ENCODE measurements at places on chromosomes 2 and 18.
A peak's percentile ranks its signal among the peaks of the same experiment; 100 is the strongest.

GRCh38 chr18:50869150-50869549, 9.8 kb upstream of the ME2 start:
- DNase-seq, result no peak

DNA sequence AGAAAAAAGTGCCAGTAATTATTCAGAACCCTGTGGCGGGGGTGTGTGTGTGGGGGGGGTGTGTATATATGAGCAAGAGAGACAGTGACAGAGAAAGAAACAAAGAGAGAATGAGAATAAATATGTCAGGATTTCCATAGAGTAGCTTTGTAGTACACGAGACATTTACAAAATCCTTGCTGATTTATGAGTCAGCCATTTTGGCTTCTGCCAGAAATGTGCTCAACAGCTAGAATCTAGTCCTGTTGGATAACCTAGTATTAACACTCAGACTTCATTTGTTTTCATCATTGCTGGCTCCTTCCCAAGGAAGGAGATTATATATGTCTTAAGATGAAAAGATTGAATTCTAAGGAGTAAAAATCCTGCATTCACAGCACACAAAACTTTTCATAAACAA, 140.5 kb upstream of the HNRNPA3 start:
- no peak for DNase-seq

- DNase-seq, result no peak
These were observed 298.4 kb upstream of the ZNF521 start for GRCh38 chr18:25650201-25650941.

DNA sequence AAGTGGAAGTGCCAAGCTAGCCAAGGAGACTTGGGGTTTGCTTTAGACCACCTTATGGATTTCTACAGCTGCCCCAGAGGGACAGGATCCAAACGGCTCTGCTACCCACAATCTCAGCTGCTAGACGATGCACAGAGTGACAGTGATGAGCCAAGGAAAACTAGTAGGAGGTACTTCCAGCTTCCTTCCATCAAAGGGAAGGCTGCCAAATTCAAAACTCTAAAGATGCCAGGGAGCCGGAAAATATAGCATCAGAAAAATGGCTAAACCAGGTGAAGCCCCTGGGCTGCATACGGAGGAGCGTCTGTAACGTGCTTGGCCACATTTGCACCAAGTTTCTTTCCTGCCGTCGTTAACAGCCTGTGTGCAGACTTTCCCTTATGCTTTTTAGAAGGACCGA, 245.5 kb upstream of the ZNF521 start:
- DNase-seq, result no peak

- peak; percentile 40 for DNase-seq
These were observed 193.5 kb upstream of the TCF4 start for GRCh38 chr18:55781481-55781957.

DNA sequence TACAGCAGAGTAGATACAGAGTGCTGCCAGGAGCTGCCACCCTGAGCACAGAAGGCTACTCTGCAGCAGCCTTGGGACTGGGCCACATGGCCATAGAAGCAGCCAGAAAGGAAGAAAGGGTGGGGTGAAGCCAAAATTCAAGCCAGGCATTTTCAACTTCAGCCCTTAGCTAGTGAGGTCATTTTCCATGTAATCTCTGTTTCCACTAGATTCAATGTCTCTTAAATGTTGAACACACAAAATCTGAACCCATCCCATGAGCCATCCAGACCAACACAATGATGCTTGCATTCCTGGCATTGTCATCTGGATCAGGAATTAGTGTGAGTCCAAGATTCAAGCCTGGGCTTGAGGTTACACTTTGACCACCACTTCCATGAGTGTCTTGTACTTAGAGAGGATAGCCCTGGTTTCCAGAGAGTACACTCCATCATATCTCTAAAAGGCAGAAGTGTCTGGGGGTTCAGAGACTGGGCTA, 243.6 kb downstream of the OSR1 start:
- DNase-seq, result no peak

GRCh38 chr18:35880788-35881455, 91.6 kb upstream of the RMP24 start:
- no peak for DNase-seq

- DNase-seq, result no peak
These were observed 18.7 kb upstream of the RASGRP3 start for GRCh38 chr2:33457556-33458247.

- no peak for DNase-seq
These were observed 172.4 kb upstream of the HS6ST1 start for GRCh38 chr2:128490881-128491691.

DNA sequence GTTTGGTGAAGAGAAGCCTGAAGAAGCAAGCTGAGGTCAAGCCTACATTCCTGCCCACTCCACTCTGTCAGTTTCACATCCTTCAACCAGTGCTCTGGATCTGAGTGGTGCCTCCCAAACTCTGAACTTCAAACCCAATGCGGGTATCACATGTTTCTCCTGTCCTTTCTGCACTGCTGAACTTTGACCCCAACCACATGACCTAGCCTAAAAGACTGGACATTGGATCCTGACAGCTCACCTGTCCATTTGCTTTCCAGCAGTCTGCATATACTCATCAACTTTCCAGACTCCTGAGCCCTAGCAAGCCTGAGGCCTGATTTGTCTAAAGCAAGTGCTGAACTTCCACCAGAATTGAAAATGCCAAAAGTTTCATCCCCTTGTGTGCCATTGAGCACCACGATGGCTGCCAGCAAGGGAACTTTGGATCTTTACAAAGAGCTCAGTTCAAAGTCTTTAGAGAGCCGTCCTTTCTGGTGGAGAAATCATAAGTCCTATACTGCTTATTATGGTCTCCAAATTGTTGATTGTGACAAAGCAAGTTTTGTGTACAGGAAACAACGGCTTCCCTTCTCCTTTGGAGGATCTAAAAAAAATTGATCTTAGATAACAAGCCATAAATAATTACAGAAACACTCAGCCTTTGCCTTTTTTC, 37.6 kb upstream of the ITGA6 start:
- no peak for DNase-seq

DNA sequence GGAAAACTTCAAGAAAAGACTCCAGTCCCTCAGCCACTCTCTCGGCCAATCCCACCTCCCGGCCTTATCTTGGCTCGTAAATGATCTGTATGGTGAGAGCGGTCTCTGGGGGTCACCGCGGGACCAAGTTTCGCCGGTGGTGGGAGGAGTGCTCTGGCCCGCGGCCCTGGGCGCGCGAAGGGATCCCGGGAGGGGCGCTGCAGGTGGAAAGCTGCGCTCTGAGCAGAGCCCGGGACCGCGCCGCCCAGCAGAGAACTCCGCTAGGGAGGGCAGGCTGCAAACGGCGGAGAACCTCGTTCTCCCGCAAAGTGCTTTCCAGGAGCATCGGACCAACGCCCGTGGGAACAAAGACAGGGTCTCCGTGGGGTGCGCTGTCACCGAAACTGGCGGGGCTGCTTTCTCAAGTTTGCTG, 622 bp downstream of the LRP2 start:
- peak; percentile 57 for DNase-seq

- DNase-seq, result no peak
These were observed 114.2 kb downstream of the RTP5 start for GRCh38 chr2:241983571-241984270.

- no peak for DNase-seq
These were observed 16.4 kb downstream of the GPR45 start for GRCh38 chr2:105257981-105258380.

GRCh38 chr2:52776571-52776970, 991.0 kb upstream of the CHAC2 start:
- no peak for DNase-seq

- no peak for DNase-seq
These were observed at the start of gene LBX2 for GRCh38 chr2:74499267-74499939. Gene LBX2, minus strand, starts transcription at chr2:74499603. Its CDS starts 66 bp downstream, at chr2:74499537.

- no peak for DNase-seq
These were observed 82.6 kb upstream of the CYP1B1 start for GRCh38 chr2:38158378-38159118.

DNA sequence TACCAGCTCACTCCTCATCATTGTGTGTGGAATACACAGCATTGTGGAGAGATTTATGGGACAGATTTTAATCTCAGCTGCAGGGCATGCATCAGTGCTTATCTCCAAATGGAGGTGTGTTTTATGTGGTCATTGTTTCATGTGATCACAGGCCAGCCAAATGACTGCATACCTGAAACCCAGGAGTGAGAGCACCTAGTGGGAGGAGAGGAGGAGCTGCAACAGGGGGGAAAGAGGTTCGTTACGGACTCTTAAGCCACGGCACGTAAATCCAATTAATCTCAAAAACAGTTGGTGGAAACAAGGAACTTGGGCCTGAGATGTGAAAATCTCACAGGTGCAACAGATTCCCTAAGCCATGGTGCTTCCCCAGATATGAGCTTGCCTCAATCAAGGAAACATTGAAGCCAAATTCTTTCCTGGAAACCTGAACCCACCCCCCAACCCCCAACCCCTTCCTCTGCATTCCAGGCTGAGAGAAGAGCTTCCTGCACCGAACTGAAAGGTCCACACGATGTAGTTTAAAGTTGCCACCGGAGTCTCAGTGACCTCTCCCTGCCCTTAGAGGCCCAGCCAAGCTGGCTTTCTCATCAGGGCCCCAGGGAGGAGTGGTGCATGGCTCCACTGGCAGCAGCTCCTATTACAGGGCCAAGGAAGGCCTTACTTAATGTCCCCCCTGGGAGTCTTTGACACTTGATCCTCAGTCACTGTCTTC, 167.4 kb downstream of the C1D start:
- peak; percentile 37 for DNase-seq

DNA sequence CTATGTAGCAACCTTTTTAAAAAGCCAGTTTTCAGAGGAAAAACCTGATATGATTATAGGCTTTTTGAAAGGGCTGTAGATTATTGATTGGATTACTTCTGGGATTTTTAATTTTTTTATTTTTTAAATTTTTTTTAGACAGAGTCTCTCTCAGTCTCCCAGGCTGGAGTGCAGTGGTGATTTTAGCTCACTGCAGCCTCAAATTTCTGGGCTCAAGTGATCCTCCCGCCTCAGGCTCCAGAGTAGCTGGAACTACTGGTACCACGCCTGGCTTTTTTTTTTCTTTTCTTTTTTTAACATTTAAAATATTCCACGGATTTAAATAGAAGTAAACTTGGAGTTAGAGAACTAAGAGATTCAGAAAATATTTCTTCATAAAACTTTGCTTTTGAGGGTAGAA, 1.2 kb downstream of the MRPL19 start:
- no peak for DNase-seq

GRCh38 chr2:208819190-208819589, 412.6 kb downstream of the PTH2R start:
- DNase-seq, result no peak

DNA sequence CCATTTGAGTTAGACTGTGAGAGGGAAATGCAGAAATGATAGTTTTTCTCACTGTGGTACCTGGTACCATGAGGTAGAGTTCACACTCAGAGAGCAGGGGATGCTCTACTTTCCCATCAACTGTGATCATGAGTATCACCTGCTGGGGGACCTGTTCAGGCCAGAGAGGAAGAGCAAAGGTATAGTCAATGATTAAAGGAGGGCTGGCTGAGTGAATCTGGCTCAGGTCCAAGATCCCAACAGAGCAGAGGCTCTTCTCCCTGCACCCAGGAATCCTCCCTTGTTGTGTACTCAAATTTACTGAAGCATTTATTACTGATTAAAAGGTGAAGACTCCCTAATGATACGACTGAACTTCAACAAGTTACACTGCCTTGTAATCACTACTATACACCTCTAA, 104.6 kb upstream of the CHRNA1 start:
- no peak for DNase-seq

DNA sequence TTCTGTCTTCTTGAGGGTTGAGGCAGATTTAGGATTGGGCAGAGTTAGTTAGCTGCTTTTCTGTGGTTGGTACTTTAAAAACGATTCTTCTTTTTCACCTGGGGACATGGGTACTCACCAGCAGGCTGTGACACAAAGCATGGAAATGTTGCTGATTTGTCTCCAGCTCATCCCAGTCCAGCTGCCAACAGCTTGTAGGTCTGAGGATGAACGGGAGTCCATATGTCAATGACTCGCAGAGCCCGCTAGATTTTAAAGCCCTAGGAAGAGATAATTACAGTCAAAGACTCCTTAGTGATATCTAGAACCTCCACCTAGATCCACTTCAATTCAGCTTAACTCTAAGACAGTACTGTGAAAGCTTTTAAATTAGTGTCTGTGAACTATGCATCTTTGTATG, 20.8 kb downstream of the DOK1 start:
- DNase-seq, result no peak

GRCh38 chr2:222038067-222038802, 260.6 kb downstream of the PAX3 start:
- peak; percentile 31 for DNase-seq

GRCh38 chr2:232744963-232745362, 31.4 kb downstream of the KCNJ13 start:
- DNase-seq, result no peak

DNA sequence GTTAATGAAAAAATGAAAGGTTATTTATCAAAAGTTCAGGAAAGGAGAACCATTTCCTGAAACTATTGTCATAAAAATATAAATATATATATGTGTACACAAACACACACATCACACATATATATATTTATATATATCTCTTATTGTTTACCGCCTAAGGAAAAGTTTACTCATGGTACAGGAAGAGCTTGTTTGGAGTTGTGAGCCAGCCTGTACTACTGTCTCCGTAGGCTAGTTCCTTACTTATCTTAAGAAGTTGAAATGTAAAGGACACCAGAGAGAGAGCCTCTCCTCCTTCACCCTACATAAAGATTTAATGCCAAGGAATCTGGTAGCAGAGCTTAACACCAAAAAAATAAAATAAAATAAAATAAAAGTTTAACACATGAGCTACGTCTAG, 19.6 kb downstream of the DSC1 start:
- no peak for DNase-seq

DNA sequence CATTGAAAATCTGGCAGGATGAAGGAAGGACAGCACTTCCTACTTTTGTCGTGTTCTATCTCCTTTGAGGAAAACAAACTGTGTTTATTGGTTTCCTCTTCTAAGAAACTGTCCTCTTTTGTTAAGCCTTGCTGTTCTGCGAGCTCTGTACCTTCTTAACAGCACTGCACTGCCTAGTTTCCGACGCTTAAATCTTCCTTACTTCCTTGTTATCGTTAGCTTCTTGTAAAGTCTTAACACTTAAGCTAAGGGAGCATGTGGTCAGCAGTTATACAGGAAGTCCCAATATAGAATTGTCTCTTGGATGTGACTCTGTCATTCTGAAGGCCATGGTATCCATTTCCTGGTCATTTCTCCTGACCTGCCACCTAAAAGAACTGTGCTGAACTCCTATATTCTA, 552.8 kb upstream of the NRP2 start:
- no peak for DNase-seq

GRCh38 chr2:42136782-42137124, 32.4 kb upstream of the EML4 start:
- DNase-seq, result no peak

Data from HEK293T (cell line).